A549 treated with Mapracorat at 1 μM for 4 hours (cell line): ENCODE measurements at places on chromosomes 11 and 22. TPM values are rescaled to one million over a fixed set of nuclear protein-coding genes. Genes with fewer than 3 reads are reported as not detected.

The PGR gene
- total RNA-seq, result not detected in 5 replicates

The PGA4 gene
- total RNA-seq, result 0.12 TPM in 1 of 5 replicates, not detected in the others

The ZBTB3 gene
- total RNA-seq, result 1.1 to 1.8 TPM (median 1.6 TPM) in 5 replicates

The P4HA3 gene
- 35.5 to 58.6 TPM (median 49.8 TPM) in 5 replicates for total RNA-seq

The OR5P2 gene
- total RNA-seq, result not detected in 5 replicates

The IGLL5 gene
- not detected in 5 replicates for total RNA-seq

The KCNE3 gene
- not detected in 5 replicates for total RNA-seq

The CASP1 gene
- 0.45 to 1.0 TPM (median 0.57 TPM) in 3 of 5 replicates, not detected in the others for total RNA-seq

The NAALADL1 gene
- not detected in 5 replicates for total RNA-seq
